NCI-H2171 treated with DMSO at 0.1 percent for 48 hours (cell line): ENCODE measurements at places on chromosomes 2 and 18.

GRCh38 chr2:219681694-219682300, 54.4 kb downstream of the SLC4A3 start:
- no peak for DNase-seq

DNA sequence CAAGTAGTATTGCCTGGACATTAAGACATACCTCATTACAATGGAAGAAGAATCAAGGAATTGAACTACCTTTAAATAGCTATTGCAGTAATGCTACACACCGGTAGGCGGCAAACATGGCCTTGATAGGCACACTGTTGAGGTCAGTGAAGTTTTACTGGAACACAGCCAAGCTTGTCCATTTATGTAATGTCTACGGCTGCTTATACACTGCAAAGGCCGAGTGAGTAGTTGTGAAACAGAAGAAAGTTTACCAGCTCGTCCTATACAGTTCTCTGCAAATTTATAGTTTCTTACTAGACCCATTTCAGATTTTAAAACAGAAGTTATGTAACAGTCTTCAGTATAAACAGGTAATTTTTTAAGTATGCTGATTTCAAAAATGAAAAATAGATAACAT, 38.8 kb downstream of the PPP4R1 start:
- no peak for DNase-seq

DNA sequence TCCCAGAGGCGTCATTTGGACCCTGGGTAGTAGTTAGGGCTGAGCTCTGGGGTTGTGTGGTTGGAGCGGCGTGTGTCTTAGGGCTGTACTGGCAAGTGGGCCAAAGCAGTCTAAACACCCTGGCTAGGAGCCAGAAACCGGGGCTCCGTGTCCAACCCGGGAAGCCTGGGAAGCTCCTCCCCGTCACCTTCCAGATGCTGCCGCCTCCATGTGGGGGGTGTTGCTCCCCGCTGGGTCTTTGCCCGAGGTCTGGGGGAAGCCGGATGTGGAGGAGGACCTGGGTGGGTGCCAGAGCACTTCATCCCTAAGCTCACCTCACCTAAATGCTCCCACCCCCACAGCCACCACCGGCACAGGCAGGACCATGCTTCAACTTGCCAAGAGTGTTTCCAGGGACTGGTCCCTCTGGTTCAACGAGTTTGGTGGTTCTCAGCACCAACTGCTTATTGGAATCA, 25.4 kb downstream of the TET3 start:
- peak; percentile 79 for DNase-seq

DNA sequence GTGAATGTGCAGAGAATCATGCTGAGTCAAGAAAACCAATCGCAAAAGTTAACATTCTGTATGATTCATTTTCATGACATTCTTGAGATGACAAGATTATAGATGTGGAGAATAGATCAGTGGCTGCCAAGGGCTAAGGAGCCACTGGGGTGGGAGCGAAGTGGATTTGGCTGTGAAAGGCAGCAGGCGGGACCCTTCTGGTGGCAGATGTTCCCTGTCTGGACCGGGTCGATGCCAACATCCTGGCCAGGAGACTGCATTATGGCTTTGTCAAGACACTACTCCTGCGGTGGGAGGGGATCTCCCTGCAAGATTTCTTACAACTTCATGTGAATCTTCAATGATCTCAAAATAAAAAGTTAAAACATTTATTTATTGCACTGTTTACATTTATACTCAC, 427.9 kb downstream of the GALR1 start:
- no peak for DNase-seq

- peak; percentile 22 for DNase-seq
Measured at GRCh38 chr18:49934457-49934856, 121.1 kb upstream of the ACAA2 start.

DNA sequence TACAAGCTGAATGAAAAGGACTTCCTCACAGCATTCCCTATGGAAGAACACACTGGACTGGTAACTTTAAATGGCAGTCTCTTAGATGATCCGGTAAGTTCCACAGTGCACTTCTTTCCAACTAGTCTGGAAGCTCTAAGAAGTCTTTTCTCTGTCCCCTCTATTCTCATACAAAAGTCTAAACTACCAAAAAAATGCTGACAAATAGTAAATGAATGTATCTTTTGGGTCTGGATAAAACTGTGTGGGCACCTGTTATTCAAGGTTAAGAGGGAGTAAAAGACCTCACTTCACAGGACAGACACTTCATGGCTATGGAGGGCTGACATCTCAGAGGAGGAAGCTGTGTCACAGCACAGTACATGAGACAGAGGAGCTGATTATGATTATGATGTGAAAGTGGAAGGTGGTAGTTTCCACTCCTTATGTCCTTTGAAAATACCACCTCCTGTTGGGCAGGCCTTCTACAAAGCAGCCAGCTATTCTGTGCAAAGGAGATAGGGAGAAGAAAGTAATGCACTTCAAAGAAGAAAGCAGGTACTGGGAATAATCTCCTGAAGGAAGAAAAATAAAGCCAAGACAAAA, 23.9 kb downstream of the CCDC93 start:
- no peak for DNase-seq

GRCh38 chr18:9353596-9353995, 19.0 kb downstream of the TWSG1 start:
- no peak for DNase-seq

GRCh38 chr2:215832791-215833190, 180.6 kb downstream of the MREG start:
- no peak for DNase-seq

- peak; percentile 74 for DNase-seq
Measured at GRCh38 chr2:70084973-70085710, 2.1 kb upstream of the PCBP1 start.

DNA sequence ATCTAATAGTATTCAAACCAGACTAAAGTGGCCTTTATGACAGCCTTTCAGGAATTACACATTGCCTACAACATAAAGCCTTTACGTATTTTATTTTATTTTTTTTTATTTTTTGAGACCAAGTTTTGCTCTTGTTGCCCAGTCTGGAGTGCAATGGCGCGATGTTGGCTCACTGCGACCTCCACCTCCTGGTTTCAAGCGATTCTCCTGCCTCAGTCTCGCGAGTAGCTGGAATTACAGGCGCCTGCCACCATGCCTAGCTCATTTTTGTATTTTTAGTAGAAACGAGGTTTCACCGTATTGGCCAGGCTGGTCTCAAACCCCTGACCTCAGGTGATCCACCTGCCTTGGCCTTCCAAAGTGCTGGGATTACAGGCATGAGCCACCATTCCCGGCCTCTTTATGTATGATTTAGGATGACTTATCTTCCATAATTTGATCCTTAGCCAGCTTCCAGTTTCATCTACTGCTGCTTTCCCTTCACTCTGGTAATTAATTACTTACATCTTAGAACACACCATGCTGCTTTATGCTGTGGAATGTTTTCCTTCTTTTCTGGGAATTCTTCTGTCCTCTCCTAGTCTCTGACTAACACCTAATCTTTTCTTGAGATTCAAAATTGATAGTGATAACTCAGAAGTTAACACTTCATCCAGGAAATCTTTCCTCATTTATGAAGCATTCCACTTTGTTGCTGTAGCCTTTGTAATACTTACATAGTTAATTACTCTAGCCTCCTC, 2.6 kb downstream of the USP14 start:
- DNase-seq, result no peak

DNA sequence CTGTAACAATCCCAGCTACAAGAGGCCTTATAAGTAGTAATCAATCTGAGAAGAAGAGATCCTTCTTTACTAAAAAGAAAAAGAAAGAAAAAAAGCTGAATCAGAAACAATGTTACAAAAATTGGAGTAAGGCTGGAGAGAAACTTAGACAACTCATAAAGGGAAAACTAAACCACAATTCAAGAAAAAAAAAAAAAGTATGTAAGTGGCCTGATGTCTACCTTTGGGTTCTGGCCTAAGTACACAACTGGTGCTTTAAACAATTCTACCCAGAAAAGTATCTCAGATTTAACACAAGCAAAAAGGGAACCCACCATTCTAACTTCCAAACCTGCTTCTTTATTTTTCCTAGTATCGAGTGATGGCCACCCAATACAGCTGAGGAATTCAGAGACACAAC, 45.3 kb downstream of the ZNF521 start:
- no peak for DNase-seq

- DNase-seq, result no peak
Measured at GRCh38 chr2:119068154-119068725, 90.3 kb downstream of the C1QL2 start.

- no peak for DNase-seq
Measured at GRCh38 chr18:6741232-6741663, 11.7 kb downstream of the ARHGAP28 start.

GRCh38 chr2:46737577-46737976, 178.0 kb downstream of the MCFD2 start:
- peak; percentile 12 for DNase-seq

DNA sequence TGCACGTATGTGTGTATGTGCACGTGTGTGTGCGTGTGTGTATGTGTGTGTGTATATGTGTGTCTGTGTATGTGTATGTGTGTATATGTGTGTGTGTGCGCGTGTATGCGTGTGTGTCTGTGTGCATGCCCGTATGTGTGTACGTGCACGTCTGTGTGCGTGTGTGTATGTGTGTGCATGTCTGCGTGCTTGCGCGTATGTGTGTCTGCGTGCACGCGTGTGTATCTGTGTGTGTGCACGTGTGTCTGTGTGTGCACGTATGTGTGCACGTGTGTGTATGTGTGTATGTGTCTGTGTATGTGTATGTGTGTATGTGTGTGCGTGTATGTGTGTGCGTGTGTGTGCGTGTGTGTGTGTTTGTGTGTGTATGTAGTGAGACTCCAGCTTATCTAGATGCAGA, 97.5 kb upstream of the SPATS2L start:
- no peak for DNase-seq

DNA sequence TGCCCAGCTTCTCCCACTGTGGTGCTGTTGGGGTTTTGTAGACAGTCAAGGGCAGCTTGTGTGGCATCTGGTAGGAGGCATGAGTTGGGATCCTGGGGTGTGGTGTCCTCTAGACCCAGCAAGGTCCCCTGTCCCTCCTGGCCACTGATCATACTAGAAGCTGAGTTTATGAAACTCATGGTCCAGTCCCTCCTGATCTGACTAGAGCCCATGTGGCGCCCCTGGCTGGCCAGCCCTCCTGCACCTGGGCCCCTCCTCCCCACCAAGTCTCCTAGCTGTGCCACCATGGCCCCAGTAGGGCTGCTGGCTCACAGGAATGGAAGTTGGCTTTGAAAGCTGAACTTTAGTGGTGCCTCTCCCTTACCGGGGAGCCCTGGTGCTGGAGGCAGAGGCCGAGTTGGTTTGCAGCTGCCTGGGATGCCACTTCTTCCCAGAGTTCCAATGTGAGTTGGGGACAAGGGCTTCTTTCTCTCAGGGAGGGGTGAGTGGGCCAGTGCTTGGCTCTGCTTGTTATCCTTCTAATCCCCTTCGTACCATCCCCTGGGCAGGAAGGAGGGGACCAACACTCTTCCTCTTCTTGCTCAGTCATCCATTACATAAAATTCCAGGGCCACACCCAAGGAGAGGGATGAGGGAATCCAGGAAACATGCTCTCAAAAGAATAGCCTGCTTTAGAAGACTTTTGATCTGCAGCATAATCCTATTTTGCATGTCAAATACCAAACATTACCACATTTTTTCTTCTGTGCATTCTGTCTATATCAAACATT, 37.5 kb upstream of the HAAO start:
- DNase-seq, result no peak

DNA sequence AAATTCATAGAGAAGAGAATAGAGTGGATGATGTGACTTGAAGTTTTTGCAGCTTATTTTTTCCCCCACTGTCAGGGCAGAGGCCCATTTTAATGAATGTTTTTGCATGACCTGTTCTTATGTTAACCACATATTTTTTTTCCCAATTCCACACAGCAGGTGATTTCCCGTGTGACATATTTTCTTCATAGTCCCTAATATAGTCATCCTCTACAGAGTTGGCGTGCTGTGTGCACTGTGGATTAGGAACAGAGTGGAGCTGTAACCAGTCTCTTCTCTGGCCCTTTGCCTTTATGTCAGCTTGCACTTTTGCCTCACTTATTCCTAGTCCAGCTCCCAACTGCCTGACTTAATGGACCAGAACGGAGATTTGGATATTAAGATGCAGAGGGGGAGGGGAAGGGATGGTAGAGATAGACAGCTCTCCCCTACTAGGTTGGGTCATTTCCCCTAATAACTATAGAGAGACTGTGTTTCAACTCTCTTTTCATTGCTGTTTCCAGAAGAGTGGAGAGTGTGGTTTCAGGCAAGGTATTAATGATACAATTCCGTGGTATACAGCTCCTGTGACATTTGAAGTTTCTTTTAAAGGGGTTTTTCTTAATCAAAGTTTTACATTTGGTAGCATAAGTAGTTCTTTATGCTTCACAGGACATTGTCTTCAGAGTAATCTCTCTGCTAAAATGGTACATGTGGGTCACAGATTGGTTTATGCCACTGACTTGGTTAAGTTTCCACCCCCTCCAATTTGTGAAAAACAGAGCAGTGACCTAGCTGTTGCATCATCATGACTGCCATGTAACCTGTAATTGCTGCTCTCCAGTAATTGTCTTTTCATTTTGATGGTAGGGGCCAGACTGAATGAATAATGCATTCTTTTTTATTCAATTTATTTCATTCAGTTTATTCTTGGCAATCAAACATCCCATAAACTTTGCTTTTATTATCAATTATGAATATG, 161.3 kb downstream of the HAUS1 start:
- DNase-seq, result no peak

- no peak for DNase-seq
Measured at GRCh38 chr2:152466041-152466440, 131.1 kb downstream of the FMNL2 start.
